Activated gamma-delta T cell treated with Interleukin-2 at 50 U/mL for 16 hours (primary cell): ENCODE measurements at places on chromosomes 2 and 18.

DNA sequence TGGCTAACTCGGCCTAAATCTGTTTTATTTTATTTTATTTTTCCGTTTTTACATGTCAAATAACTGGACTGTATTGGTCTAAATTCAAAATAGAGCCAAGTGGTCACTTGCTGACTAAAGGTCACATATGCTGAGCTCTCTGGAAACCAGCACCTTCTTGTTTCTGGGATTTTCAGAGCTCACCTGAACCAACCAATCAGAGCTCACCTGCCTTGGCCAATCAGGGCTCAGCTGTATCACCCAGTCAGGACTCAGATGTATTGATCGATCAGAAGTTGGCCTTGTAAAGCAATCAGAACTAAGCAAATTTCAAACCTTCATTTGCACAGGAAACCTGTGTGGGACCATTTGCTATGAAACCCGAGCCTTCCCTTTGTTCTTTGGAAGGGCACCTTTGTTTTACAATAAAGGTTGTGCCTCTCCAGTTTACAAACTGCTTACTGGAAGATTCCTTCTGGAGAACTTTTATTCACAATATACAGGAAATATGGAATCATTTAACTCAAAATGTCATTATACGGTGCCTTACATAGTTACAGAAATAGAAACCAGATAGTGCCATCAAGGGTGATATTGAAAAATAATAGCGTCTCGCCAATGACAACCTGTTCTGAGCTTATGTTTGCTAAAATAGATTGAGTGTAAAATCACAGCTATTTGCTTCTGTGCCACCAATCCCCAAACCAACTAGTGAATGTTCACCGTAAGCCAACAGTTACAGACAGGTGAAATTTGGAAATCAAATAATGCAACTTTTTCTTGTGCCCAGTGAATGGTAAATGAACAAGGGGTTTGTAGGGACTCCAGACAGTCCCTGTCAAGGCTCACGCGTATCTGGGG is 17.3 kb upstream of the PSD4 start:
- DNase-seq, result no peak

DNA sequence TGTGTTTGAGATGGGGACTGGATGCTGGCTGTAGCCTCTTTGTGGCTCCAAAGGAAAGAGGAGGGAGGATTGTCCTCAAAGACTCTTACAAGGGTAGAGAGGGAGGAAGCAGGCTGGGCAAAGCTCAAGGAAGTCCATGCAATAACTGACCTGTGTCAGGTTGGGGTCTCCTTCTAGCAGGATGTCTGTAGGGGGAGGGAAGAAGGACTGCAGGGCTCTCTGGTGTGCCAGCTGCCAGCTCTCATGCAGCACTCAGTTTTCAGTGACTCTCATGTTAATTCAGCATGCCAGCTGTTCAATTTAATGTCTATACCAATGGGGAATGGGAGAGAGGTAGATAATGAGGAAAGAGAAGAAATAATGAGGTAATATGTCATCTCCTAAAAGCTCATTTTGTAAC is 85.3 kb upstream of the RANBP2 start:
- DNase-seq, result no peak

DNA sequence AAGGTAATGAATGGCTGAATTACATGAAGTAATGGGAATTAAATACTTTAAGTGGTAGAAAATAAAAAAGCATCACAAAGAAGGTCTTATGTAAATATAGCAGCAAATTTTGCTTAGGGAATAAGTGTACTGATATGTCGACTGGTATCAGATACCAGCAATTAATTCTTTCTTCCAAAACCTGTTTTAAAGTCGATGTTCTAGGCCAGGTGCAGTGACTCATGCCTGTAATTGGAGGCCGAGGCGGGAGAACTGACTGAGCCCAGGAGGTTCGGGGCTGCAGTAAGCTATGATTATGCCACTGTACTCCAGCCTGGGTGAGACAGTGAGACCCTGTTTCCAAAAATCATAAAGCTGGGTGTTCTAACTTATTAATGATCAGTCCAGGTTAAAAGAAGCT is 30.3 kb downstream of the SP3 start:
- no peak for DNase-seq

DNA sequence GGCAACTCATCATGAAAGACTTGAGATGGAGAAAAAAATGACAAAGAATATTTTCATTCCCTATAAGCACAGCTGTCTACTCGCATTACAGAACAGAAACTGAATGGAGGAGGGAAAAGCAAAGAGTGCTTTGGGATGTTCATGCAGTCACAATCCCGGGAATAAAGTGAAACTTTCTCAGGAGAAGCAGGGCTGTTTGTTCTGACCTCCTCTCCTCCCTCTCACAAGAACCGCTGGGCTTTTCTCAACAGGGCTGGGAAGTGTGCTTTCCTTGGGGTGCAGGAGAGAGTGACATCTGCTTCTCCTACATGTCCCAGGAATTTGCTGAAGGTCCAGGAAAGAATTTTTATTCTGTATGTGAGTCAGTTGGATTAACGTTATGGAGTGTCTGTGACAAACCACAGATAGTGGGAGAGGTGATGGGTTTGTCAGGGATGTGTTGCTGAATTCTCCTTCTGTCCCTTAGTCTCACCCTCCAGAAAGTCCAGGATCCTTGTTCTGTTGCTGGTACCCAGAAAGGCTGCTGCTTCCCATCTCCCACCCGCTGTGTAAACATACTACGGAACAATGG is 125.6 kb downstream of the HRH4 start:
- DNase-seq, result no peak

- no peak for DNase-seq
Observed at GRCh38 chr18:64699081-64699480, 550.2 kb upstream of the LINC00305 start.

DNA sequence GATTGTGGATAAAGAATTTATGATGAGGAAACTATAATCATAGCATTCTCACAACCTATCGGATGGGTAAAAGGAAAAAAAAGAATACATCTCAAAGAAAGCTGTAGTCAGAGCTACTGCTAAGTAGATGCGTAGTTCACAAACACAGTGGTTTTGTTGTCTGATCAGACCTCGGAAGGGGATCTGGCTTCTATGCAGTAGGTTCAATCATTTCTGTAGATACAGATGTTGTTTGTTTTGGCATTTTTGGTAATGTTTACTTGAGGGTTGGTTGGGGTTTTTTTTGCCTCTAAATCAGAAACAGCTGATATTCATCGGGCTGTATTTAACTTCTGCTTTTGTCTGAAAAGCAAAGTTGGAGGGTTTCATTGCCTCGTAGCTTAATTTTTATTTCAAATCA is 42.1 kb downstream of the NPAS2 start:
- DNase-seq, result no peak

DNA sequence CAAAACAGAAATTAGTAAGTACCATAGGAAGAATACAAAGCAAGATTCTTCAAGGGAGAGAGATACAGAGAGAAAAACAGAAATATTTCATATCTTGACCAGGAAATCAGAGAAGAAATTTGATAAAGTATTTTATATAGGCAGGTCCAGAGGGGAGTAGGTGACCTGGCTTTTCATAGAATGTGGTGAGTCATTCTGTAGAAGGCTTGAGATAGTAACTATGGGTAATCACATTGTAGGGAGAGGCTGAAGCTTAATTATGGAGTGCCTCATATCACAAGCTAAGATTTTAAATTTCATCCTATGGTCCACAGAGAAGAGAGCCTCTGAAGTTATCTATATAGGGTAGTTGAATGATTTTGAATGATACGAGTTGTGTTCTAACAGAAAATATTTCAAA is 195.0 kb upstream of the CYRIA start:
- no peak for DNase-seq

- no peak for DNase-seq
Observed at GRCh38 chr2:239917125-239917956, 107.8 kb downstream of the NDUFA10 start.

- DNase-seq, result no peak
Observed at GRCh38 chr2:190123956-190124355, 61.4 kb upstream of the MSTN start.

DNA sequence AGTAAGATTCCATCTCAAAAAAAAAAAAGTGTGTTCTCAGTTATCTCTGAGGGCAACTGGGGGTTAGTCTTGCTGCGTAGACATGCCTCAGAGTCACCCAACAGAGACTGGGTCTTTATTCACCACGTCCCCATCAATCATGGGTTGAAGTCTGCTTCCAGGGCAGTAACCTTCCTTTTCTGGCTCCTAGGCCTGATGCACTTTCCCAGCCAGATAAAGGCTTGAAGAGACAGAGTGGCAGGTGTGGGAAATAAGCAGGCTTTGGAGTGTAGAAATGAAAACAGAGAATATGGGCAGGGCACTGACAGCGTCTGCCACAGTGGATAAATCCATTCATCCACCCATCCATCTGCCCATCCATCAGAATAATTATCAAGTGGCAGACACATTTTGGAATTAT is 134.1 kb upstream of the LGALSL start:
- no peak for DNase-seq

DNA sequence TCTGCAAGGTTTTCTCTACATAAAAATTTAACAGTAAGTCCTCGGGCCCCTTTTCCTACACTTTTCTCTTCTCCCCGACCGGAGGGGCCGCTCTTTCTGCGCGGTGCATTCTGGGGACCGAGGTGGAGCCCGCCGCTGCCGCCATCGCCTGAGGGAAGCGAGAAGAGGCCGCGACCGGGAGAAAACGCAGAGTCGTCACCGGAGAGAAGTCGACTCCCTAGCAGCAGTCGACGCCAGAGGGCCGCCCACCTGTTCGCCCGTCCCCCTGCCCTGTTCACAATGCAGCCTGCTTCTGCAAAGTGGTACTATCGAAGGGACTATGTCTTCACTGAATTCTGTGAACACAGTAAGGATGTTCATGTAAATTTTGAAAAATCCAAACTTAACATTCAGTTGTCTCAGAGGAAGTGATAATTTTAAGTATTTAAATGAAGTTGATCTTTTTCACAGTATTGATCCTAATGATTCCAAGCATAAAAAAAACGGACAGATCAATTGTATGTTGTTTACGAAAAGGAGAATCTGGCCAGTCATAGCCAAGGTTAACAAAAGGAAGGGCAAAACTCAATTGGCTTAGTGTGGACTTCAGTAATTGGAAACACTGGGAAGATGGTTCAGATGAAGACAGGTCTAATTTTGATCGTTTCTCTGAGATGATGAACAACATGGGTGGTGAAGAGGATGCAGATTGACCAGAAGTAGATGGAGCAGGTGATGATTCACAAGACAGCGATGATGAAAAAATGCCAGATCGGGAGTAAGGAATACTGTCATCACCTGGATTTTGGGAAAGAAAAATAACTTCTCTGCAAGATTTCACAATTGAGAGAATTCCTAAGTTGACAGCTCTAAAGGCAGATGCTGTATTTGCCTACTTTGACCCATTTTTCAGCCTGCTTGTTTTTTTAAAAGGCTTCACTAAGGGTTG is 55.8 kb downstream of the ASXL2 start:
- peak; percentile 54 for DNase-seq

- DNase-seq, result no peak
Observed at GRCh38 chr2:101087638-101088037, 63.5 kb downstream of the TBC1D8 start.

- DNase-seq, result no peak
Observed at GRCh38 chr2:215535125-215535668, 99.3 kb upstream of the FN1 start.

- DNase-seq, result no peak
Observed at GRCh38 chr2:79994965-79995364, 309.6 kb downstream of the LRRTM1 start.

DNA sequence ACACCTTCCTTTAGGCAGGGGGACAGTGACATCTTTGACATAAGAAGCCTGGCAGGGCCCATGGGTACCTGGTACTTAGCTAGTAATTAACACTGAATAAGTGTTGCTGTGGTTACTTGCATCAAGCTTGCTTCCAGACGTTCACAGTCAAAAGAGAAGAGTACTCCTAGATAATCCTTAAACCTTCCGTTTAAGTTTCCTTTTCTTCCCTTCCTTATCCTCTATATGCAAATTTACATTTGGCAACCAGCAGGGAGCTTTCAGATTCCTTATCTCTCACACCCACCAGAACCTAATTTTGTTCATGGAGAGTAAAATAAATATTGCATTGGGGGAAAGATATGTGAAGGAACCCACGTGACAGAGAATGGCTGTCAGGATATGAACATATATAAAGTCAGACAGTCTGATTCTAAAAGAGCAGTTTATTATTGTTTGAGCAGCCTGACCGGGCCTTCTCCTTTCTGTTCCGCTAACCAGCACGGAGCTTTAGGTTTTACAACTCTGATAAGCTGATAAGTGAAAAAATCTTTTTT is 7.8 kb upstream of the RAB31 start:
- DNase-seq, result no peak

DNA sequence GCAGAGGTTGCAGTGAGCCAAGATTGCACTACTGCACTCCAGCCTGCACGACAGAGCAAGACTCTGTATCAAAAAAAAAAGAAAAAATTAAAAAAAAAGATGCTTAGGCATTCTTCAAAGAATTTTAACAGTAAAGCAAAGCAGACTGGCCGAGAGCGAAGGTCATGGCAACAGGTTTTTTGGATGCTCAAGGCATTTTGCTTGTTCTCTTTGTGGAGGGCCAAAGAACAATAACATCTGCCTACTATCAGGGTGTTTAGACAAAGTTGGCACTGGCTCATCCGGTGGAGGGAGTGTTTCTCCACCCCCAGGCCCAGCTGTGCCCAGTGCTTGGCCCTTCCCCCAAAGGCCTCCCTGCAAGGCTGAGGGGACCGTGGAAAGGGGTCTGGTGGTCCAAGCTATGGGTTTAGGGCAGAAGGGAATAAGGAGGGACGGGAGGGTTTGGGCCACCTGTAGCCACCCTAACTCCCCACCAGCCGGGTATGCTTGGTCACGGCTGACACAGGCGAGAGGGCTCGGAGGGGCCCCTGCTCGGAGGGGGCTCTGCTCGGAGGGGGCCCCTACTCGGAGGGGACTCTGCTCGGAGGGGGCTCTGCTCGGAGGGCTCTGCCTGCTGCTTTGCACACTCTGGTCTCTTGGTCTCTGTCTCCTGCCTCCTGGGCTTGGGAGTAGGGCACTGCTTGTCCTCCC is 26.7 kb upstream of the ALLC start:
- no peak for DNase-seq

DNA sequence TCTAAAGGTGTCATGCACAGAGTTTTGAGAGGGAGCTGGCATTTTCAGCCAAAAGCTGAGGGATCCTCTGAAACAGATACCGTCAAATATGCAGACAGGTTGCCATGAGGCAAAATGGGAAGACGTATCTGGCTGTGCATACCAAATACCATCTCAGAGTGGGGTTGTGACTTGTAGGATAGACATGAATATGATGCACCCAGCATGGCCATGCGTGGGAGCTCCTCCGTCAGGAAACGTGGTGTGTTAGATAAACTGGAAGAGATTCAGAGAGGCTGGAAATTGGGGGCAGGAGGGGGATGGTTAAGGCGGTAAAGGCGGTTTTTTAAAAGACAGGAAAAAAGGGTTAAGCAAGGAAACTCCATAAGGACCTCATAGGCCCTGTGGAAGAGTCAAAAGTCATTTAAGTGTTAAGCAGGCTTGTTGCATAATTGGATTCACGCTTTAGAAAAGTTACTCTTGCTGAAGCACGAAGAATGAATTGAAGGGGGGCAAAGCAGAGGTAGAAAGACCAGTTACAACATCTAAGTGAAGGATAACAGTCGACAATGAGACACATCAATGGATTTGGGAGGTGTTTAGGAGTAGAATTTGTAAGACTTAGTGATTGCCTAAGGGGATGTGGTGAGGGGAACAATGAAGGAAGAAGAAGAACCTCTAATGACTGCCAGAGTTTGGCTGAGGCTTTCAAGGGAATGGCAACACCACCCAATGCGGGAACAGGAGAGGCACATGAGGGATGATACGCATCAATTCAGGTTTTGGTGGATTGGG is 139.6 kb upstream of the CTAGE1 start:
- DNase-seq, result no peak

GRCh38 chr2:128405981-128406613 is 87.4 kb upstream of the HS6ST1 start:
- no peak for DNase-seq
